Bladder microvascular endothelial cell (primary cell): ENCODE measurements at places on chromosomes 4 and X. TPM values are rescaled to one million over a fixed set of nuclear protein-coding genes. Genes with fewer than 3 reads are reported as not detected.

Gene ART3
- total RNA-seq = not detected in 2 replicates

Gene HHIP
- 29.3 and 380 TPM in 2 replicates for total RNA-seq

Gene EXOC1L
- total RNA-seq = not detected in 2 replicates

Gene CPE
- 1.6 and 2.1 TPM in 2 replicates for total RNA-seq

Gene PAGE4
- not detected in 2 replicates for total RNA-seq

Gene SLC10A6
- total RNA-seq = 0.25 and 3.1 TPM in 2 replicates

Gene NLRP2B
- under 0.01 and 0.06 TPM in 2 replicates for total RNA-seq

Gene CT45A10
- not detected in 2 replicates for total RNA-seq

Gene RRAGB
- 19.8 and 29.6 TPM in 2 replicates for total RNA-seq

Gene CXorf49
- total RNA-seq = not detected in 2 replicates

Gene ADAM29
- 0.06 TPM in 1 of 2 replicates, not detected in the other for total RNA-seq

Gene COL4A5
- total RNA-seq = 14.2 and 23.9 TPM in 2 replicates

Gene IL2RG
- total RNA-seq = 0.16 and 0.31 TPM in 2 replicates

Gene TAB3
- 3.4 and 7.2 TPM in 2 replicates for total RNA-seq

Gene CHRNA9
- total RNA-seq = not detected in 2 replicates

Gene ADH1C
- not detected in 2 replicates for total RNA-seq

Gene IRS4
- 0.06 TPM in 1 of 2 replicates, not detected in the other for total RNA-seq

Gene PAQR3
- 6.2 and 33.1 TPM in 2 replicates for total RNA-seq

Gene USP17L18
- total RNA-seq = not detected in 2 replicates

Gene FAM149A
- total RNA-seq = 0.19 and 0.32 TPM in 2 replicates

Gene PGAM4
- not detected in 2 replicates for total RNA-seq

Gene CITED1
- total RNA-seq = 0.13 and 0.16 TPM in 2 replicates

Gene SPATA4
- total RNA-seq = not detected in 2 replicates

Gene TBC1D1
- total RNA-seq = 118 and 181 TPM in 2 replicates

Gene NPY2R
- 0.13 TPM in 1 of 2 replicates, not detected in the other for total RNA-seq

Gene NAP1L3
- total RNA-seq = 0.16 and 0.50 TPM in 2 replicates

Gene SMARCA1
- 14.2 and 31.3 TPM in 2 replicates for total RNA-seq

Gene FREM3
- total RNA-seq = 0.32 and 0.76 TPM in 2 replicates

Gene POU3F4
- total RNA-seq = not detected in 2 replicates

Gene BBS12
- 3.9 and 6.2 TPM in 2 replicates for total RNA-seq

Gene SPANXN3
- not detected in 2 replicates for total RNA-seq

Gene DLG3
- total RNA-seq = 0.32 and 1.4 TPM in 2 replicates

Gene LGI2
- total RNA-seq = under 0.01 and 0.06 TPM in 2 replicates
